ENCODE measurements at places on chromosomes 11 and 22.

- peak; percentile 44 for DNase-seq
These were observed 9.6 kb downstream of the PARVB start for GRCh38 chr22:44033694-44034093.

- no peak for DNase-seq
These were observed 14.6 kb upstream of the NDUFC2 start for GRCh38 chr11:78094250-78094649.

- DNase-seq: no peak
These were observed 534 bp downstream of the RBFOX2 start for GRCh38 chr22:36027935-36028645.

DNA sequence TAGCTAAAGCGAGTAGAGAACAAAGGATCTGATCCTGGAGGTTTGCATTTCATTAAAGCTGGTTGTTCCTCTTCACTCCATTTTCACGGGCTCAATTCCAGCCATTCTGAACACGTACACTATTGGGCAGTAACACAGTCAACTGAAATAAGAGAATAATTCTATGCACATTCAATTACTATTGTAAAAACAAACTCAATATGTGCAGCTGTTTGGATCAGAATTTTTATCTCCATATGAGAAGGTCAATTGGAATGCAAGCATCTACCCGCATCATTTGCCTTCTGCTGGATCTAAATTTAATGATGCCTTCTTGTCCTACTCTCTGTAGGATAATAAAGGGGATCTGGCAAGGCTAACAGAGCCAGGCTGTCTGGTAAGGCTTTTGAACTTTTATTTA is 562.8 kb upstream of the CCDC179 start:
- DNase-seq: no peak

- no peak for DNase-seq
These were observed 12.7 kb upstream of the PVALB start for GRCh38 chr22:36829370-36830002.

DNA sequence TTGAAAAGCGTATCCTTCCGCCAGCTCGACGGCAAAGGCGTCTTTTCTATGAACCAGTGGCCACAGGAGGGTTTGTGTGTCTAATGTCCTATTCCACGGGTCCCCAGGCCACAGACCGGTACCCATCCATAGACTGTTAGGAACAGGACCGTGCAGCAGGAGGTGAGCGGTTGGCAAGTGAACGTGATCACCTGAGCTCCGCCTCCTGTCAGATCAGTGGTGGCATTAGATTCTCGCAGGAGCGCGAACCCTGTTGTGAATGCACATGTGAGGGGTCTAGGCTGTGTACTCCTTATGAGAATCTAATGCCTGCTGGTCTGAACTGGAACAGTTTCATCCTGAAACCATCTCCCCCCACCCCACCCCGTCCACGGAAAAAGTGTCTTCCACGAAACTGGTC is 62.7 kb upstream of the KCNQ1OT1 start:
- no peak for DNase-seq

DNA sequence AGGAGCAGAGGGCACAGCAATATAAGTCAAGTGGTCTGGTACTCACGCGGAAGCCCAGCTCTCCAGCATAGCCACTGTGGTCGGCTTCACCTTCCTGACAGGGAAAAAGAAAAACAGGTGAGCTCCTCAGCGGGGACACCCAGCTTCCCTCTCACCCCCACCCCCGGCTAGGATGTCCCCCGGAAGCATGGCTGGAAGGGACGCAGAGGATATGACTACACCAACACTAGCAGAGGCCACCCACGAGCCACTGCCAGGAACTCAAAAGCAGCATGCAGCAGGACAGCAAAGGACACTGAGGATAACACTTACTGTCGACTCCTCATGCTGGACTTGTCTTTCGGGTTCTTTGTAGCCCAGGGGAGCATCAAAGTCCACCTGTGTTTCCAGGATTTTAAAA is 9.0 kb upstream of the C22orf39 start:
- no peak for DNase-seq

DNA sequence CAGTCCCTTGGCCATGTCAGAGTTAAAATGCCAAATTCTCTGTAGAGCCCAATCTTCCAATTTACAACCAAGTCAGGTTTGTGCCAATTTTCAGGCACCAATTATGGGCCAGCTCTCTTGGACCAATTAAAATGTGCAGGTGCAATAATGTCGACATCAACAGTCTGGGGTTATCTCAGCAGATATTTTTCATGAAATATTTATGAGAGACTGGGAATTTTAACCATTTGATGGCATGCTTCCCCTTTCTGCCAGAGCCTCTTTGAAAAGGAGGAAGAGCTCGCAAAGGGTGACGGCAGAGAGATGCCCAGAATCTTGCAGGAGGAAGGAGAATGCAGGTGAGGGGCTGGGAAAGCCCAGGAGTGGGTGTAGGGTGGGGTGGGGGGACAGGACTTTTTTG is 100.8 kb upstream of the SYT13 start:
- DNase-seq: no peak

DNA sequence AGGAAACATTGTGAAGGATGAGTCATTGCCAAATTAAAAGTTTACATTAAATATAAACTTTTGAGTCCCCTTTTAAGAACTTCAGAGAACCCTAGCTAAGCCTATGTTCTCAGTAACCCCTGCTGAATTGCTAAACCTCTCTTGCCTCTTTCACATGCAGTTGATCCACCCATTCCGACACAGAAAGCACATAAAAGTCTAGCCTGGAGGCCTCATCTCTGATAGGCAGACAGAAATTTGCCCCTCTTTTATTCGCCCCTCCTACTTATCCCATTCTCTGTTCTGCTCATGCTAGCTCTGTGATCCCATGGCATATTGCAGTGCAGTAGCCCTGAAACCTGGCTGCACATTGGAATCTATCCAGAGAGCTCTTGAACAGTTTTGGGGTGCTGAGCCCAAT is 58.2 kb upstream of the PDE3B start:
- DNase-seq: no peak

DNA sequence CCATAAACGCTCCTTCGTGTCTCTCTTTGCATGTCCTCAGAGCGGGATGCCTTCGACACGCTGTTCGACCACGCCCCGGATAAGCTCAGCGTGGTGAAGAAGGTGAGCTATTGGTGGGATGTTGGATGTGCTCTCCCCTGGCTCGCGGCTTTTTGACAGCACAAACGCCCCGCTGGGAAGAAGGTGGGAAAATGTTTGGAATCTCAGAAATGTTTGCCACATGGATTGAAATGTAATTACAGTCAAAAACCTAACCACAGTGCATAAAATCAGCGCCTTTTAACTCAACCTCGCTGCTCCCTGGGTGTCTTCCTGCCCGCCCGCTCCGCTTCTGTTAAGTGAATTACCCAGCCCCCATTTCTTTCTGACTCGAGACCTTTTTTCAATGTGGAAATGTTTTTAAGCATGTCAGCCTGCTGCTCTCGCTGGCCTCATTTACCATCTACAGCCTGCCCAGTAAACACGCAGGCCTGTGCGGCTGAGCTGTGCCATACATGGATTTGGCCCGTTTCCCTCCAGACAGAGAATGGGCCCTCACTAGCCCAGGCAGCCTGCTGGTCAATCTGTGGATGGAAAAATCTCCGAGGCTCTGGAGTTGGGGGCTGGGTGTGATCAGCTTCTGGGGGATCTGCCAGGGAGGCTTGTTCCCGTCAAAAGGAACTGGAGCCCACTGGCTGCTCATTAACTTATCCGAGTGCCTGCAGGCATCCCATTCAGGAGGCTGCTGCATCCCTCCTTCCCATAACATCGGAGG is 32.7 kb upstream of the PARVG start:
- no peak for DNase-seq

GRCh38 chr22:21759093-21759492 is 23.5 kb upstream of the YPEL1 start:
- DNase-seq: no peak

GRCh38 chr11:119389611-119390254 is 8.2 kb upstream of the USP2 start:
- DNase-seq: no peak

DNA sequence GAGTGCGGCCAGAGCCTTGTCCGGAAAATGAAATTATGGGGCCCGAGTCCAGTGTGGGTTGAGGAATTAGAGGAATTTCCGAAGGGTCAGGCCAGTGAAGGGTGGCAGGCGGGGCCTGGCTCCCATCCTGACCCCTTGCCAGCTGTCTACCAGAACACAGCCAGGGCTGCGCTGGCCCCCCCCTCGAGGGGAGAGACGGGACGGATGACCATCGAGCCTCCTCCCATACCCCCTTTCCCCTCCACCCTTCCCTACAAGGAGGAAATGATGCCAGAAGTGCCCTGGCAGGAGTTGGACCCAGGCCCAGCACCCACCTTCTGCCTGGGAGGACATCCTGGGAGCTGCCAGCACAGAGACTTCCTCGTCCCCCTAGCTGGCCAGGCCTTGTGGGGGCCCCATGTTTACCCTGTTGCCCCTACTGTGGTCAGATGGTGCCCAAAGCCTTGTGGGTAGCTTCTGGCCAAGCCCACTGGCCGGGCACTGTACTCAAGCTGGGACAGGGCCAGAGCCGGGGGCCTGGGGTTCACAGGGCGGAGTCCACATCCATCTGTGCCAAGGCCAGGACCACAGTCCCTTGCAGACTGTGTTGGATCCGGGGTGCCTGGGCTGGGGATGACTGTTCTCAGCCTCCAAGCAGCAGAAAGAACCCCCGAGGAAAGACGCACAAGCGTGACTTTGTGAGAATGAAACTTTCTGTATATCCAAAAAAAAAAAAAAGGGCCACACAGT is 20.8 kb downstream of the ARVCF start:
- no peak for DNase-seq

- DNase-seq: no peak
These were observed 82.9 kb upstream of the SEZ6L start for GRCh38 chr22:26086359-26086758.

DNA sequence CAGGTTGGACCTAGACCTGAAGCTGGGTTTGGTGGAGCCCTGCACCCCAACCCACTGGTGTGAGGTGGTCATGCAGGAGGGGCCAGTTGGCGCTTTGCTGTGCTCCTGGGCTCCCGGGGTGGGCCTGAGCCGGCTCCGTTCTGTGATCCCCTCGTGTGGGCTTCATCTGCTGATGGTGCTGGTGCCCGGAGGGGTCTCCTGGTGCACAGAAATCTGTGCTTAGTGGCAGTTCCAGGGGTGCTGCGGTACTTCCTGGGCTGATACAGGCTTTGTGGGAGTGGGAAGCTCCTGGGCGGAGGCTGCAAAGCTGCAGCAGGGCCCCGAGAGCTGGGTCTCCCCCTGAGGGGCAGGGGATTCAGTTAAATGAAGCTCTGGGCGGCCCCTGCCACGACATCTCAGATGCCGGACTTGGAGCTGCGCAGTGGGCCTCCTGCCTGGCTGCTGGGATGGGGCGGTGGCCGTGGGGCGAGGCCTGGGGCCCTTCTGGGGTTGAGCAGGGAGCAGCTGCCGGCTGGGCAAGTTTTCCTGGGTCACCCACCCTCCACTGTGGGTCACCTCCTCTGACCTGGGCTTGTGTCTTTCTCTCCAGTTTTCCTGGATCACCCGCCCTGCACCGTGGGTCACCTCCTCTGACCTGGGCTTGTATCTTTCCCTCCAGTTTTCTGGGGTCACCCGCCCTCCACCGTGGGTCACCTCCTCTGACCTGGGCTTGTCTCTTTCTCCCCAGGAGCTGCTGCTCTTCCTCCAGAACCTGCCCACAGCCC is 410.5 kb downstream of the TBC1D22A start:
- DNase-seq: no peak

- DNase-seq: peak; percentile 43
These were observed at the start of gene MTFP1 for GRCh38 chr22:30425616-30426387. Gene MTFP1 (plus strand): TSS chr22:30425768. CDS start chr22:30425880, 112 bp downstream.

DNA sequence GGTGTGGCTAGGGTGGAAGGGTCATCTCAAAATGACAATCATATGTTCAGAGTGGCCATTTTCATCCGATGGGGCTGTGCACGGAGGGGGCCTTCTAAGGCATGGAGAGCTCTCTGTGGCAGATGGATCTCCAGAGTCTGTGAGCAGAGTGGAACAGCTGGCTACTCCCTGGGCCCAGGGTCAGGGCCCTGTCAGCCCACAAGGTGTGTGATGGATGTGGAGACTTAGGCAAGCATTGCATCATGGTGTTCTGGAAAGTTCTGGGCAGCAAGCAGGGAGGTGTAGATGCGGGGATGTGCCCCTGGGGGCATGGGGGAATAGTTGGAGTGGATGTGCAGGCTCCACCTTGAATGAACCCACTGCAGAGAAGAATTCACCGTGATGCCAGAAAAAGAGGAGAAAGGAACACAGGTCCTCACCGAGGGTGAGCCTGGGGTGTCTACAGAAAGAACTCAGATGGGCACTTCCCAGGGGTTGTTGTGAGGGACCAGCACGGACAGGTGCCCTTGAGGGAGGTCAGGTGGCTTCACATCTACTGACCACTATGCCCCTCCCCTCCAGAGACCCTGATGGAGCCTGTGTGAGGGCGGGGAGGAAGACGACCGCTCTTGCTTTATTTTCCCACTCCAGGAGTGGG is 51.1 kb downstream of the CHRDL2 start:
- no peak for DNase-seq

- DNase-seq: no peak
These were observed 31.6 kb upstream of the SNX19 start for GRCh38 chr11:130947889-130948288.

- no peak for DNase-seq
These were observed 114.0 kb downstream of the ZNF280B start for GRCh38 chr22:22394591-22394990.

GRCh38 chr11:119749006-119749565 is 20.1 kb upstream of the NECTIN1 start:
- DNase-seq: no peak

- DNase-seq: no peak
These were observed 46.8 kb downstream of the PLAAT5 start for GRCh38 chr11:63444160-63444559.

DNA sequence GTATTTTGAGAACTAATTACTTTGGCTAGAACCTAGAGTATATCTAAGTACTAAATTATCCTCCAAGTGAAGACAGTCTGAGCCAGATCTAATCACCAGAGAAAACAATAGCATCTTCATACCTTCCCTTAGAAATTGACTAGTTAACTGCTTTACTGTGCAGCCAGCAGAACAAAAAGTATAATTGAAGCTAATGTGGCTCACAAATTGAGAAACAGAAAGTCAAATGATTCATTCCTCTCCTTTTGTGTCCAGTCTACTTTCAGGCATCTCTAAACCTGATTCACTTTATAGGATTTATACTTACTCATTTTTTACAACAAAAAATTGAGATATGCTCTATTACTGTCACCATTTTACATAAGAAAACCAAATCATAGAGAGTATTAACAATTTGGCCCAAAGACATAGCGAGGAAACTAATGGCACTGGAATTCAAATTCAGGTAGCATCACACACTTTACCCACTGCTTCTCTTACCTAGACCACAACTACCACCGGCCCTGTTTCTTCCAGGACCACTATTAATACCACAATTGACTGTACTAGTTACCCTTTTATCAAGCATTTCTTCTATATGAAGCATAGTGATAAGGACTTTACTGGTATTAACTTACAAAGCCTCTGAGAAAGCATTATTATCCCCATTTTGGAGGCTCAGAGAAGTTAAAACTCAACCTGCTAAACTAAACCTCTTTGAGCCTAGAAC is 1402.6 kb upstream of the TENM4 start:
- DNase-seq: no peak

GRCh38 chr11:28966951-28967350 is 858.8 kb downstream of the METTL15 start:
- no peak for DNase-seq

Data from NCI-H524 treated with DMSO at 0.1 percent for 48 hours (cell line).